ENCODE measurements at places on chromosomes 2 and 18.

GRCh38 chr2:232415138-232415690, 8.6 kb downstream of the ALPG start:
- no peak for DNase-seq

DNA sequence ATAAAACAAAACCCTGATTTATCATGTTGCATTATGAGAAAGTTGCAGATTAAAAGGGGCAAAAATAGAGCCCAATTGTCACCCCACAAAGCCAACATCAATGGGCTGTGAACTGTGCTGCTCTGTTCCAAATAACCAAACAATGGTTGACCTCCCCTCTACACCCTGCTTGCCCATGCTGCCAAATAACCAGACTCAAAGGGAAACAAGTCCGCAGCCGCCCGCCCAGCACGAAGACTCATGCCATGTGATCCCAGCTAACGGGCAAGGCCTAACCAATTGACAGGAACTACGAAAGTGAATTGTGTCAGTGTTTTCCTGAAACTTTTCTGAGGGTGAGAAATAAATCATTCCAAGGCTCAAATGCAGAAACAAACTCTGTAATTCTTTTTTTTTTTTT, 97.9 kb upstream of the RIOK3 start:
- peak; percentile 79 for DNase-seq

GRCh38 chr2:138516030-138516704, 14.6 kb downstream of the SPOPL start:
- DNase-seq: no peak

DNA sequence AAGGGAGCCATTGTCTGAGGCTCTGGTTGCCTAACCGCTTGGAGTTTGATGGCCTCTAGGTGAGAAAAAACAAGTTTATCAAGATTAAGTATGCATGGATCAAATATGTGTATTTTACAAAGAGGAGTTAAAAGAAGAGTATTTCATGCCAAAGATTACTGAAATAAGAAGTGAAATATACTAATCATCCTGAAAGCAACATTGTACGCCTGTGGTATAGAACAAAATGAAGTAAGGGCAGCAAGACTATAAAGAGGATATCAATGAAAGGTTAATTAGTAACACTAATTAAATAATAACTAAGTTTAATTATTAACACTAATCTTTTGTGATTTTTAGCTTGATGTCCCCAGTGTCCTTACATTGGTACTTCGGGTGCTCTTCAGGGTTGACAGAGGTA, 276.7 kb downstream of the CALCRL start:
- no peak for DNase-seq

GRCh38 chr2:137420744-137421143, 543.5 kb upstream of the HNMT start:
- DNase-seq: no peak

DNA sequence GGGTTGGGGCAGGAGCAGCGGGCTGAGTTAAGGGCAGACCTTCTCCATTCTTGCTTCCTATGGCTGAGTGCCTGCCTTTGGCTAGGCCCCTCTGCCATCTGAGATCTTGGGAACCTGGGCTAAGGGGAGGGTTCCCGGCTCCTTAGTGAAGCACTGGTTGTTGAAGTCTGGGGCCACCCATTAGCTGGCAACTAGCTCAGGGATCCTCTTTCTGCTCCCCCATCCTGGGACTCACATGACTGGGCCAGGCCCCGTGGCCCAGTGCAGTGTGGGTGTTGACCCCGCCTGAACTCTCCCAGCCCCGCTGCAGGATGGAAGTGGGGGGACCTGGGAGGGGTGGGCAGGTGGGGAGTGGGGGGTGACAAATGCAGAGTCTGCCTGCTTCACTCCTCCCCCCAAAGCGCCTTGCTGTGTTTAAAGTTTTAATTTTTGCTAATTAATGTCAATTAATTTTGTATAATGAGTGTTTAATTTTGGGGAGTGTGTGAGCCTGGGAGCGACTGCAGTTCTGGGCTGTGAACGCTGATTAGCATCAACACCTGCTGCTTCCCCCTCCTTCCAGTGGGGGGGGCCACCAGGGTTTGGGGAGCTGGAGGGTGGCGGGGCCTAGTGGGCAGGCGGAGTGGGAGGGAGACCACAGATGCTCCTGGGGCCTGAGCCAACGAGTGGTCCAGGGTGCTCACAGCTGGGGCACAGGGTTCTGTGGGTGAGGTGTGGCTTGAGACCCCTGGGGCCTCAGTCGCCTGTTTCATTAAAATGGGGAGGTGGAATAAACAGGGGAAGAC, 55.2 kb downstream of the EMX1 start:
- DNase-seq: no peak

- DNase-seq: no peak
These were observed 213.0 kb upstream of the RAB6C start for GRCh38 chr2:129766374-129766993.

DNA sequence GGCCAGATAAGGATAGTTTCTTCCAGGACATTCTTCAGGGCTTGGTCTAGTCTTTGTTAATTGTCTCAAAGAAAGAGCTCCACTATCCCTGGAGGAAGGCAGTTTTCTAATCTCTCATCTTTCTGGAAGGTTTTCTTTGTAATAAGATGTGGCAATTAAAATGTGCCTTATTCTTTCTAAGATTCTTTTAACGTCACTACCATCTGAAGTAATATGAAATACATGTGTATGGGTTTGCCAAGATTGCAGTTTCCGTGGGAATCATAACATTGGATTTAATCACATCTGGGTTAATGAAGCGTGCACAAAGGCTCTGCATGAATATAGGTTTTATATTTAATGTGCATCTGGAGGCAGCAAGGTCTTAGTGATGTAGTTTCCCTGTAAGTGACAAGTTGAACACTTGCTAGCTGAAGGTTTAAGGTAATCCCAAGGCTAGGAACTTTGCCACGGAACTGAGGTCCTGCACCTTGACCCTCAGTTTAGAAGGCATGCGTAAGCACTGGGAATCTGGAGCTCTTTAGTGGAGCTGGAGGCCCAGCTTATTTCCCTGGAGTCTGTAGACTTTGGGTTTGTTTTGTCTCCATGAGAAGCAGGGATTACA, 25.7 kb downstream of the DIS3L2 start:
- DNase-seq: no peak

GRCh38 chr2:188495969-188496431, 204.3 kb downstream of the GULP1 start:
- DNase-seq: no peak

- no peak for DNase-seq
These were observed 36.5 kb upstream of the ARMC9 start for GRCh38 chr2:231161877-231162329.

- no peak for DNase-seq
These were observed 1.7 kb downstream of the MYOM1 start for GRCh38 chr18:3217948-3218647.

Measured in anterior cingulate cortex (tissue), 58 donors.